Stimulated activated CD4-positive, alpha-beta T cell treated with anti-CD3 and anti-CD28 coated beads, Interleukin-15, amount 100 ng/mL, for 1 hour (primary cell): ENCODE measurements at places on chromosomes 11 and 22.

GRCh38 chr11:95152876-95153856 lies 63.5 kb downstream of the ENDOD1 start:
- DNase-seq: no peak

GRCh38 chr22:45577746-45578523 lies 75.3 kb downstream of the FBLN1 start:
- peak; percentile 62 for DNase-seq

GRCh38 chr11:64722141-64723065 lies 594 bp downstream of the NRXN2 start:
- no peak for DNase-seq

DNA sequence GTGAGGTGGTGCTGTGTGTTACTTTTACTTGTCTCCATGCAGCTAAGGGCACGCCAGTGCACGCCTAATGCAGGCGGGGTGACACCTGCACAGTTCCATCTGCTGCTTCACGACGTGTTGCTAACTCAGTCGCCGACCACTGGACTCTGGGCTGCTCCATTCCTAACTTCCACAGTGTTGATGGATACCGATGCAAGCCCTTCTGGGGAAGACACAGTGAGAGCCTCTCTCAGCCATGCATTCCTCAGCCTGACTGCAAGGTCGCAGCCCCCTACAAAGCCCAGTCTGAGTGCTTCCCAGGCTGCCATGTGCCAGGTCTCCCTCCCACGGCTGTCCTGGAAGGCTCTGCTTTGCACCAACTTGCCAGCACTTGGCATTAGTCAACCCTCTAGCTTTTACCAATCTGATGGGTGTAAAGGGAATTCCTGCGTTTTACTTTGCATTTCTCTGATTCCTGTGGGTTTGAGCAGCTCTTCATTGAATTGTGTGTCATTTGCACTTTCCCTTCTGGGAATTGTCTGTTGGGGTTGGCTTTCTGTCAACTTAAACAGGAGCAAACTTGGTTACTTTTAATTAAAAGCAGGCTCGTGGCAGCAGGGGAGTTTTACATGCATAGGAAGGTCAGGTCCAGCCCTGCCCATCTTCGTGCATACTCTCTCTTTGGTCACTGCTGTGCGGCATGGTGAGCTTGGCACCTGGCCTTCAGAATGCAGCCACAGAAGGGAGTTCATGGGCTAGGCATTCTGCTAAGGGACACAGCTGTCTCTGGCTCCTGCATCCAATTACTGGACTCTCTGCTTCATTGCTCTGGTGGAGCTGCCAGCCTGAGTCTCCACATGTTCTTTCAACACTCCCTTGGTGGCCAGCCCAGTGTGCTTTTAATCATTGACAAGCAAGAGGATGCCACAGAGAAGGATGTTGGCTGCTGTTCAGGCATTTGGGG lies 34.6 kb upstream of the SHANK2 start:
- DNase-seq: no peak

GRCh38 chr11:86741839-86742805 lies 58.2 kb upstream of the PRSS23 start:
- no peak for DNase-seq

DNA sequence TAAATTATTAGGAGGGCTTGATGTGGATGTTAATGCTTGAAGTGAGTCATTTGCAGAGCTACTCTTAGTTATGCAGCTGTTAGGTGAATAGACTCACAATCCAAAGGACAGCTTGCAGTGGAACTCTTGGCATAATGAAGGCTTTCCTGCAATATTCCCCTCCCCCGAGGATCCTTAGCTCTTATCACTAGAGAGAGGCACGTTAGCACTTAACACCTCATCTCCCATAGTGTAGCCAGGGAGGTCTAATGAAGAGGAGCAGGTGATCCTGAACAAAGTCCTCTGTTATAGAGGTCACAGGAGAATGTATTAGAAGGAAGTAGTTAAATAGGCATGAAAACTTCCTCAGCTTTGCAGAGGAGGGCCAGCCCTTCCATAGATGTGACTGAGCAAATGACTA lies 919.2 kb upstream of the FAT3 start:
- no peak for DNase-seq

- peak; percentile 20 for DNase-seq
Observed at GRCh38 chr11:74453373-74453975, 13.9 kb downstream of the KCNE3 start.

- DNase-seq: no peak
Observed at GRCh38 chr11:128575174-128575960, 12.0 kb downstream of the ETS1 start.

DNA sequence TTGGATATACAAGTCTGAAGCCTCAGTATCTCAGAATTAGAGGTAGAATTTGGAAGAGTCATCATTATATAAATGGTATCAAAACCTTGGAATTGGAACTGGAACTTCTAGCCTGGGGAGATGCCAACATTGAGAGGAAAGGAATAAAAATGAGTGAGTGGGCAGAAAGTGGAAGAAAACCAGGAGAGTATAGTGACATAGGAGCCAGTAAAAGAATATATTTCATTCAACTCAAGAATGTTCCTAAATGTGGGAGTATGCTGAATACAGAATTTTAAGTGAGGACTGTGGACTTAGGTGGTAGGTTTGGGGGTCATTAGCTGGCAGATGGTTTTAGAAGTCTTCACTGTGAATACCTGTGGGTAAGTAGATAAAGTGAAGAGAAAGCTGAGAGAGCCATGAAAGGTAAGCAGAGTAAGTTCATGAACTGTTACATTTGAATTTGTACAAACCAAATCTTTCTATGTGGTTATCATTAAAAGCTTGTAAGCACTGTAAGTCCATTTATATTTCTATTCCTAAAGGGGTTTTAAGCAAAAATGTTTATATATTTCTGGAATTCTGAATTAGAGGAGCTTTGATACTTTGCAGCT lies 60.2 kb downstream of the PDHX start:
- DNase-seq: no peak

DNA sequence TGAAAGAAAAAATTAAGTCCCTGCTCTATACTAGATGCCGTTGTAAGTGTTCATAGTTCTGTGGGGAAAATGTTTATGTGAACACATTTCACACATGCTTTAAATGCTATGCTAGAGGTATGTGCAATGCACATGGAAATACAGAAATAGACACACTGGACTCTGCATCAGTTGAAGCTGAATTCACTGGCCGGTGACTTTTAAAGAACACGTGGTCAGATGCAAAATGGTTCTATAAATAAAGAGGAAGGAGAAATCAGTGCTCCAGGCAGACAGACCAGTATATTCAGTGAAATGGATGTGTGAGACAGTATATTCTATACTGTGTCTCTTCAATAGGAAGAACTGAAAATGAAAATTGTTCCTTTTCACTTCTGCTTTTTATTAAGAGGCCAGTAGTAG lies 29.9 kb downstream of the TRPC6 start:
- DNase-seq: no peak

GRCh38 chr11:92484570-92484969 lies 260.0 kb downstream of the FAT3 start:
- no peak for DNase-seq

DNA sequence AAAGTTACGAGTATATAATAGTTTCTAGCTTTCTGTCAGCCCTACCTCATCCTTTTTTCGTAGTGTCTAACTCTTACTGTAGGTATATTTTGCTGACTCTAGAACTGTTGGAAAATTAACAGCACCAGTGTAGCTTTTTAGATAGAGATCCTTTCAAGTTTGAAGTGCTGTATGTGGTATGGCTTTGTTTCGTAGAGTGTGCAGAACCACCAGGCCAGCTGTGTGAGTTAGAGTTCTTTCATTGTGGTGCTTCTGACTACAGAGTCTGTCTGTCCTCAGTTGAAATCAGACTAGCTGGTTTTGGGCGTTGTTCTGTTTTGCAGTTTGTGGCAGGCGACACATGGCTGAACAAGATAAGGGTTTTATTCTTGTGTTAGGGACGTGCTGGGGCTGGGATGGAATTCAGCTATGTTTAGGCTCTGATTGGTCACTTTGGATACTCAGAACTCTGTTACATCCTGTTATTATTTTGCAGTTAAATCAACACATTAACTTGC lies 3.2 kb downstream of the ARHGEF12 start:
- DNase-seq: no peak

DNA sequence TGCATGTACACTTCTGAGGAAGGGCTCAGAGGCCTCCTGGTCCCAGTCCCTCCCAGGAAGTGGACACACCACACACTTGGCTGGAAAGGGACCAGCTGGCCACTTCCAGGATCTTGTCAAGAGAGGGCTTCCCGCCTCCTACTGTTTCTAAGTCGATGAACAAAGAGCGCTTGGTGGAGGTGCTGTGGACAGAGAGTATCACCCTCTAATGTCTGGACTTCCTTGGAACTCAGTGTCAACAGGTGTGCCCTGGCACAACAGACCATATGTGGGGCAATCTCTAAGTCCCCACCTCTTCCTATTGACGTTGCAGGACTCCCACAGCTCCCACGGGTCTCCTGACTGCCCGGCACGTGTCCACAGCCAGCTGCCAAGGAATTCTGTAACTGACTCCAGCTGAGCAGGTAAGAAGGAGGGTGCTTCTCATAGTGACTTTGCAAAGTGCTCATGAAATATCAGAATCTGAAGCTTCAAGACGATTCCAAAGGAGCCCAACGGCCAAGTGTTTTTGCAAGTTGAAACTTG lies 16.1 kb downstream of the POU2AF1 start:
- no peak for DNase-seq

DNA sequence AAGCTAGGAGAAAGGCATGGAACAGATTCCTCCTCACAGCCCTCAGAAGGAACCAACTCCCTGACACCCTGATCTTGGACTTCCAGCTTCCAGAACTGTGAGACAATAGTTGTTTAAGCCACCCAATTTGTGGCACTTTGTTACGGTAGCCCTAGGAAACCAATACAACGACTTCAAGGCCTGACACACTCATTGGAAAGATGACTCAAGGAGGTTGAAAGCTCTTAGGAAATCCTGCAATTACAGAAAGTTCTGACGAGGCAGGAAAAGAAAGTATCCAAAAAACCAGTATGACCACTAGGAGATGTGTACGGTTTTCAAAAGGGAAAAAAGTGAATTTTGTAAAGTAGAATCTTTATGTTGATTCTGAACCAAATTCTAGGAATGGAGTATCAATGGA lies 161.4 kb downstream of the SWAP70 start:
- DNase-seq: no peak

DNA sequence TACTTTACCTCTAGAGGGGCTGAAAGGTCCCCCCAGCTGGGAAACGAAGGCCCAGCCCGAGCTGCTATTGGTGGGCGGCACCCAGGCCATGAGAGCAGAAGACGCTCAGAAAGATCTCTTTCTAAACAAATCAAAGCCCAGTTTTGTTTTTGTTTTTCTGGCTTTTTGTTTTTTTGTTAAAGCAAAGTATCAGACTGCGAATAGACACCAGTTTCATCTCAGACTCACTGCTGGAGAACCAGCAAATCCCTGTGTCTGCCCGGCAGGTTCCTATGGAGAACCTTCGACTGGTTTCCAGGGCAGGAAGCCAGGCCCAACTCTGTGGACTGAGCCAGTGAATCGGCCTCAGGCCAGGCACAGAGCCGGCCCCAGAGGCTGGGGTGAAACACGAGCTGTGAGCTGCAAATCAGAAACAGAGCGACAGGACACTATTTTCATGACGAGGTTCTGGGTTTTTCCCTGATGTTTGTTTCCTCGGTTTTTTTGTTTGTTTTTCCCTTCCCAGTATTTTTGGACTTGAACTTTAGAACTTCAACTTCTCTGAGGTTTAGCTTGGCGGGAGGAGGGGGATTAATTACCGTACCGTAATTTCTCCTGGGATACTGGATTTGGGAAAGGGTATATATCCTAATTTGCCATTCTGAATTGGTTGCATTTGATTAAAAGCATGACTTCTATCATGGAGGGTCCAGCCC lies 16.0 kb upstream of the B4GALNT4 start:
- DNase-seq: no peak

DNA sequence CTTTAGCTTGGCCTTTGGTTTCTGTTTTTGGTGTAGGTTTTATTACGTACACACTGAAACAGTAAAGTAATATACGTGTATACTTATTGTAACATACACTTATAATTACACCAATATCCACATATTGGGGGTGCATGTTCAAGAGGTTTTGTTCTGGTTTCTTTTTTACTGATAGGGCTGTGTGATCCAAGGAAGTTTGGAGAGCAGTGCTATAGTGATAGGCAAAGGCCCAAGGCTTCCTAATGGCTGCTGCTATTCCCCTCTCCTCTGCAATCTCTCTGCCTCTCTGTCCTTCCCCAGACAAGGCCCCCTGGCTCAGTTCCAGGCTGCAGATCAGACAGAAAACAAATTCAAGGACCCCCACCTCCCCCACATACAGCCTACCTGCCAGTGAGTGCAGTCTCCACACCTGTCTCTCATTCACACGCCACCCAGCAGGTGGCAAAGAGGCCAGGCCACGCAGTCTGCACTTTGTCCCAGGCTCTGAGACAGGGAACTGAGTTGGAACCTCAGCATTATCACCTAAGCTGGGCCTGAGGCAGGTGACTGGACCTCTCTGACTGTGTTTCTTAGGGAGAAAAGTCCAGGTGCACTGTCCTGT lies 15.1 kb downstream of the TMEM184B start:
- no peak for DNase-seq

- no peak for DNase-seq
Observed at GRCh38 chr11:134517115-134517514, 105.1 kb upstream of the B3GAT1 start.

DNA sequence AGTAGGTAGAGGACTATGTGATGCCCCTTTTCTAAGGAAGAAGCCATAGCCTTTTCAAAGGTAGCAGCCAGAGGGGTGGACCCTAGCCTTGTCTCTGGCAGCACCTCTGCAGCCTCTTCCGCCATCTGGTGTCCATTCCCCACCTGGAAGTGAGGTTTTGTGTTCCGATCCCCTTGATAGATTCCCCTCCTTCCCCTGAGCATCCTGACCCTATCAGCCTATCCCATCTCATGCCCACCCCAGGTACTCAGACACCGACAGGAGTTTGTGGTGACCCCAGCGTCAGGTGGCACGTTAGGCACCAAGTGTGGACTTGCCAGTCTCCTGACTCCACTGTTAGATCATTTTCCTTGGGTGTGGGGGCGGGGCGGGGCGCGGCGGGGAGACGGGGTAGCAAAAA lies 398 bp upstream of the FAM89B start:
- DNase-seq: no peak

- DNase-seq: no peak
Observed at GRCh38 chr11:7688238-7688826, 15.0 kb upstream of the CYB5R2 start.

DNA sequence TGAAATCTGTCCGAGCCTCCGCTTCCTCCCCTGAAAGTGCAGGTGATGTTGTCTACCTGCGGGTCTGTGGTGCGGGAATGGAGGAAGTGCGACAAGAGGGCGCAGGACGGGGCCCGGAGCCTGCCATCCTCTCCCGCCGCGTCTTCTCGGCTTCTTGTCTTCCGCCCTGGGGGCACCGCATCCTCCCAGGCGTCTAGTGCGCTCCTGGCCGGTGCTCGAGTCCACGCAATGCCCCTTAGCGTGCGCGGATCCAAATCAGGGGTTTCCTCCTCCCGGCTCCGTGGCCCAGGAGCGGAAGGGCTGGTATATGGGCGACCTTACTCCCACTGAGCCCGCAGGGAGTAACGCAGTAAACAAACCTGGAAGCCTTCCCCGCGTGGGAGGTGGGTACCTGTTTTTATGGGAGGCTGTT lies 405 bp downstream of the SFI1 start:
- peak; percentile 21 for DNase-seq
